ENCODE measurements at places on chromosomes 1 and 21.

DNA sequence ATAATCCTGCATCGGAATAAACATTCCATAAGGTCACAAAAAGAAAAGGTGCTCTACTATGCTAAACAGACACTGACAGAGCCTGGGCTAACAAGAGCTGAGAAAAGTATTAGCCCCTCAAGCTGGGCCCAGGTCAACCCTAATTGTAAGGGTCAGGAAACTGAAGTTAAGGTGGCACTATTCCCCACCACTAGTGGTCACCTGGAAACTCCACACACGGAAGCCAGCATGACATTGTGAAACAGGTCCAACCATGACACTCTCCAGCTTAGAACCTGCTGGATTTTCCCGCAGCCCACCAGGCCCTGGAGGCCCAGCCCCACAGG is 1.2 kb downstream of the PTTG1IP start:
- no peak for DNase-seq

DNA sequence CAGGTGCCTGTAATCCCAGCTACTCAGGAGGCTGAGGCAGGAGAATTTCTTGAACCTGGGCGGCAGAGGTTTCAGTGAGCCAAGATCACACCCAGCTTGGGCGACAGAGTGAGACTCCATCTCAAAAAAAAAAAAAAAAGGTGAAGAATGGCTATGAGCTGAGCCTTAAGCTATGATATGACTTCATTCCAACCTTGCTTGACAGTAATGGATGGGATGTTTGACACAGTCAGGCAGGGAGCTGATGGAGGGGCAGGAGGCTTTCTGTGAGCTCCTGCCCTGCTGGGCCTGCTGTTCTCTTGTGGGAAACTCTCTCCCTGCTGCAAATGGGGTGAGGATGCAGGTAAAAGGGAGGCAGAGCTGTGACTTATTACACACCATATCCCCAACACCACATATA is 27.6 kb downstream of the NCF2 start:
- DNase-seq: no peak

DNA sequence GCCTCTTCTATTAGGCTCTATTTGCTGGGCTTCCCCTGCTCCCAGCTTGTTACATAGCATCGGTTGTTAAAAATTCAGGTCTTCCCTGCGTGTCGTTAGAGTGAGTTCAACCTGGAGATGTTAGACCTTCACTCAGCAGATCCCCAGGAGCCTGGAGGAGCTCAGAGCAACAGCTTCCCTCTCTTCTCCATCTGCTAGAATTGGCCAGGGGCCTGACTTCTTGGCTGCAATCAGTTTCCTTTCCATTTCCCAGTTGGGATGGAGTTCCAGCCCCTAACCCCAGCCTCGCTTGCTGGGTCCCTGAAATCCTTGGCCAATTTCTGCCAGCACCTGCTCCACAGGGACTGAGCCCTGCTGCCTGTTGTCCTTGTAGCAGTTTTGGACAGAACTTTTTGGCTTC is 55.9 kb downstream of the MT1HL1 start:
- DNase-seq: no peak

DNA sequence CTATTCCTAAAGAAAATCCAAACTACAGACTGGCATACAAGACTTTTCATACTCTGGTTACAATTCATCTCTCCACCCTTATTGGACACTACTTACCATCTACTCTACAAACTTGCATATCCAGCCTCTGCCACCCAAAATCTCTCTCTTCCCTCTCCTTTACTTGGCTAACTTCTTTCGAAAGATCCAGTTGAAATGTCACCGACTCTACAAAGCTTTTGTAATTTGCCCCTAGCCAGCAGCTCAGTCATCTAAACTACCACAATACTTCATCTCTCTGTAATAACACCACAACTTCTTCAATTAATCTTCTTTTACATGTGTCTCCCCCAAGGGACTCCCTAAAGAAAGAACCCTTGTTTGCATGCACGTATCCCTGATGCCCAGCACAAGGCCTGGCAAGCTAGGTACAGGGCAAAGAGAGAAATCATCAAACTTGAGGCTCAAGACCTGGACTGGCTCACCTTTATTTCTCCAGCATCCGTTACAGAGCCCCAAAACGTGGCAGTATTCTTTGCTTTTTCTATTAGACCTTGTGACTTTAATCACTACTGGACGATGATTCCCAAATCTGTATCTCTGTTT is 2.7 kb downstream of the ZBTB21 start:
- no peak for DNase-seq

- DNase-seq: peak; percentile 24
Observed at GRCh38 chr1:8197493-8198282, 120.2 kb upstream of the SLC45A1 start.

DNA sequence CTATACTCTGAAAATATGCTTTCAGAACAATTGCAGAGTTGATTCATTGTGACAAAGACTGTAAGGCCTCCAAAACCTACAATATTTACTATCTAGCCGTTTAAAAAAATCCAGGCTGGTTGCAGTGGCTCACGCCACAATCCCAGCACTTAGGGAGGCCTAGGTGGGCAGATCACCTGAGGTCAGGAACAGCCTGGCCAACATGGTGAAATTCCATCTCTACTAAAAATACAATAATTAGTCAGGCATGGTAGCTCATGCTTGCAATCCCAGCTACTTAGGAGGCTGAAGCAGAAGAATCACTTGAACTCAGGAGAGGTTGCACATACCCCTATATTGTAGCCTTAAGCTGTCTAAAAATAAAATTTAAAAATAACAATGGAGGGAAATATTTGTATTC is 5.3 kb upstream of the TFF2 start:
- DNase-seq: no peak

GRCh38 chr1:230588323-230588746 is 53.9 kb upstream of the COG2 start:
- no peak for DNase-seq

DNA sequence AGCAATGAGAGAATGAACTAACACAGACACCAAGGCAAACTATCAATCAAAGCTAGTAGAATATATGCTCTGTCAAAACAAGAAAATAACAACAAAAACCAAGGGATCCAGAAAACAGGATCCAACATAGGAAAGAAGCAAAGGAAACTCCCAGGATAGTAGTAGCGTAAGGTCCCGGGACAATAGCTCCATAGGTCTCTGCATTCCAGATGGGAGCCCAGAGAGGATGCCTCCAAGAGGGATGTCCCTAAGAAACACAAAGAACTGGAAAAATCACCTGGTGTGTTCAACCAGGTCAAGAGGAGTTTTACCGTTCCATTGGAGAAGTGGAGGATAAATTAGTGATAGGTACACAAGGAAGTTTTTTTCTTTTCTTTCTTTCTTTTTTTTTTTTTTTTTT is 5.7 kb upstream of the FAM43B start:
- DNase-seq: no peak

DNA sequence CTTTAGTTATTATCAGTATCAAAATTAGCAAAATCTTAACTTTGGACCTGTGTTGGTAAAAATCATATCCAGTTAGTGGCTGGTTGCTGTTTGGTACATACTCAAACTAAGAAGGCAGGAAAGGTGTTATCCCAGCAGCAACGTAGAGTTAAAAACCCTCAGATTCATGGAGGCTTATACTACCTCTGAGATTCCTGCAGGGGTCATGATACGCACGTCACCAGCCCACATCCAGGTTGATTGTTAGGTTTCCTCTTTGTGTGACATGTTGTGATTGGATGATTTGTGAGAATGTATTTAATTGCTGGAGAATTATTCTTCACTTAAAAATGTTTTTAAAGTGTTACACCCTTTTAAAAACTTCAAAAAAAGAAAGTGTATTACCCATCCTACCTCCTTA is 423.3 kb upstream of the ADGRL2 start:
- DNase-seq: no peak

- DNase-seq: no peak
Observed at GRCh38 chr1:33791251-33791650, 72.6 kb upstream of the HMGB4 start.

DNA sequence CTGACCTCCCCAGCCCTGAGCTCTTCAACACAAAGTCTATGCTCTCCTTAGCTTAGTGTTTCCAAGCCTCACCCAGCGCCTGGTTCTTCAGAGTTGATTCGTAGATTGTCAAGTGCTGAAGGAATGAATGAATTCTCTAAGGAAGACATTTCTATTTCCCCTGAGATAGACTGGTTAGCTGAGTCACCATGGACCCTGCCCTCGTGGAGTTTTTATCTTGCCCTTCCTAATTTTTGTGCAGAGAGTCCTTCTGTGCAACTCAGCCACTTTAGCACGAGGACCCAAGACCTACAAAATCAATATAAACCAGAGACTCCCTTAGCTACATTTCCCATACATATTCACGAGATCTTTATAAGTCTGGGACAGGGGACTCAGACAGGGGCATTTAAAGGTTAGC is 2.6 kb upstream of the CD244 start:
- no peak for DNase-seq

GRCh38 chr1:103489935-103490334 is 35.6 kb upstream of the RNPC3 start:
- DNase-seq: no peak

DNA sequence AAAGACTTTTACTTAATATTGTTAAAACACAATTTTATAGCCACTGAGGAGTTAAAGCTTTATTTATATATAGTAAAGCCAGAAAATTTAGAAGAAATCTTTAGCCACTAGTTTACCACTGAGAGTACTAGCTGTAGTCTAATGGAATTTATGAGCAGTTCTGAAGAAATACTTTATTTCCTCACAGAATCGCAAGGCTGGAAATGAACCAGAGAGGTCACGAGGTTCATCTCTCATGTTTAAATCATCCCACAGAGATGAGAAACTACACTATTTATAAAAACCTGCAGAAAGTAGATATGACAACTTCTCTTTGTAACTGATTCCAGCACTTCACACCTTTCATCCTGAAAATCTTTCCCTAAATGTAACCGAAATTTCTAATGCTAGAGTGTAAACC is 26.0 kb downstream of the ADGRL4 start:
- DNase-seq: no peak

DNA sequence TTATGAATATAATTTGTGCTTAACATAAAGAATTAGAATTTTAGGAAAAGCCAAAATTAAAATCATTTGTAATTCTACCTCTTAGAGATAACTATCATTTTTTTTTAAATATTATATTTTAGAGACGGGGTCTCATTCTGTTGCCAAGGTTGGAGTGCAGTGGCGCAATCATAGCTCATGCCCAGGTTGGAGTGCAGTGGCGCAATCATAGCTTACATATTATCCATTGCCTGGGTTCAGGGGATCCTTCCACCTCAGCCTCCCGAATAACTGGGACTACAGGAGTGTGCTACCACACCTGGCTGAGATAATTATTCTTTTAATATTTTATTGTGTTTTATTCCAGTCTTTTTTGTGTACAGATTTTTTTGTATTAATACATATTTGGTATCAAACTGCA is 8.3 kb downstream of the RASAL2 start:
- DNase-seq: no peak

DNA sequence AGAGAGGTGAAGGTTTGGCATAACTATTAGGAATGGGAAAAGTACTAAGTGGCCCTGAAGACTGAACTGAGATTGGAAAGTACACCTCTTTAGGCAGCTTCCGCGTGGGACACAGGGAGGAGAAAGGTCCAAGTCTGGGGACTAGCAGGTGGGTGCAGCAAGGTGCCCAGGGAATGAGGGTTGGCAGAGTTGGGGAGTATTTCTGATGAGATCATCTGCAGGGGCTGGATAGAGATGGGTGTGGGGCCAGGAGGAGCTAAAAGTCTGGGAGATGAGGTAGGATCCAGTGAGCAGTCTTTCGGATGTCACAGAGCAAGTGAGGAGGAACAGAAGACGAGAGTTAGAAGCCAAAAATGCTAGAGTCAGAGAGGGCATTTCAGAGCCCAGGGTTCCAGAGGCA is 36.1 kb downstream of the CDCA8 start:
- no peak for DNase-seq

DNA sequence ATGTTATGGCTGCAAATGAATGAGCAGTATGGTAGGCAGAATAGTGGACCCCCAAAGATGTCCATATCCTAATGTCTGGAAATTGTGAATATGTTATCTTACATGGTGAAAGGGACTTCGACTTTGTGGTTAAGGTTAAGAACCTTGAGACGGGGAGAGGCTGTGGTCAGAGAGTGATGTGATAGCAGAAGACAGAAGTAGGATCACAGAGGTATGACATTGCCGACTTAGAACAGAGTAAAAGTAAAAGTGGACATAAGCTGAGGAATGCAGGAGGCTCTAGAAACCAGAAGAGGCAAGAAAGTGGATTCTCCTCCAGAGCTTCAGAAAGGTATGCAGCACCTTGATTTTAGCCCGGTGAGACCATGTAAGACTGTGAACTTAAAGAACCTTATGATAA is 74.6 kb downstream of the CTH start:
- DNase-seq: no peak

DNA sequence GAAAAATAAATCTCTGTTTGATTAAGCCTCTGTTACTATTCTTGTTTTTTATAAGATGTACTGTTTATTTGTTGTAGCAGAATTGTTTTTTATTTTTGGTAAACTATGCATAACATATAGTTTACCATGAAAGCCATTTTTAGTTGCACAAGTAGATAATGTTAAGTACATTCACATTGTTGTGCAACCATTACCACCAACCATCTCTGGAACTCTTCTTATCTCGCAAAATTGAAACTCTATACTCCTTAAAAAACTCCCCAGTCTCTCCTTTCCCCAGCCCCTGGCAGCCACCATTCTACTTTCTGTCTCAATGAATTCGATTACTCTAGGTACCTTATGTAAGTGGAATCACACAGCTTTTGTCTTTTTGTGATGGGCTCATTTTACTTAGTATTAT is 27.4 kb upstream of the UHMK1 start:
- DNase-seq: no peak

DNA sequence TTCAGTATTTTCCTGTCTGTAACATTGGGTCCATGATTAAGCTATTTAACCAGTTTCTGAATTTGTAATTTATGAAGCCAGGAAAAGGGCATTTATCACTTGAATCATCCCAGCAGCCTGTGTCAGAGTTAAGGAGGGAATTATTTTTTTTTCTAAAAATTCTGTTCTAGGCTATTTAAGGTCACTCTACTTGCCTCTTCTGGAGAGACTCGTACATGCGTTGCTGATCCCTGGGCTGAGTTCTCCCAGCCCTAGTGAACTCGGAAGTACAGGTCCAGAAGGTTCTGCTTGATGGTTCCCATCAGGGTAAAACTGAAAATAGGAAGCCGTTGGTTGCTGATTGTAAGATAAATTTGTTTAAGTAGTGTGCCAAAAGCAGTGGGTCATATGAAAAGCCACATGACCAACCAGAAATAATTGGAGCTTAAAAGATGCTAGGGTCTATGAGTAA is 90.7 kb downstream of the GPR88 start:
- DNase-seq: no peak

DNA sequence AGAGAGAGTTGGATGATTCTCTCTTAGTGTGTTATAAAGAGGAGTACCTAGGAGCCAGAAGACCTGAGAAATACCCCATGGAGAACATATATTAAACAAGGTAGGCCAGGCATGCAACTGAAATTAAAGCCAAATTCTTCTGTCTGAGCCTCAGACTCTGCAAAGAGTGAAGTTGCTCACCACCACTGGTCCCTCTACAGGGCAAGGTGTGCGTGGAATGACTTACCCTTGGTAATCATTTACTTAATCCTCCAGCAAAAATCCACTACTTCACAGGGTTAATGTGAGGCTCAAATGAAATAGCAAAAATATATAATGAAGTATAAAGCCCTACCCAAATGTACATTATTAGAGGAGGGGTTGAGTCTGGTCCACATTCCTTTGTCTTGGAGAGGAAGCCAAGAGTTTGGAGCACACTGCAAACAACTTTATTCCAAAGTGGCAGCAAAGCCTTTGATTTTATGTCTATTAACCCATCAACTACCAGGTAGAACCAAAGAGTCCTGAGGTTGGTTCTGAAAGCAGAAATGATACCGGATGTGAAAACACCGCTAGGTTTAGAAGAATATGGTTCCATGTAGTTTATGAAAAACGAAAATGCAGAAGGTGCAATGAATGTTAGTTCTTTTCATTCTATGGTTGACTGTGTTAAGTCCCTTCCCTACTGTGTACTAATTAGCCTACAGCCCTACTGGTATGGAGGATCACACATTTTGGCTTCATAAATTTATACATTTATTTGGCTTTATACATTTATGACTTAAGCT is 8.5 kb downstream of the SSR2 start:
- no peak for DNase-seq
